Calu3 (cell line): ENCODE measurements at places on chromosomes 3 and 15.

GRCh38 chr15:74616996-74617395 is 1.4 kb downstream of the CLK3 start:
- H3K27ac ChIP-seq: peak overlapping the region; percentile 82
- peaks cover 64% of the 10 kb centered on the region for H3K36me3 ChIP-seq
- peaks cover 26% of the 10 kb centered on the region for H3K4me1 ChIP-seq
- H3K4me3 ChIP-seq: peak overlapping the region; percentile 86
- peaks cover 18% of the 10 kb centered on the region for H3K27me3 ChIP-seq

- no peak overlapping the region for H3K4me3 ChIP-seq
- DNase-seq: no peak
- H3K27ac ChIP-seq: no peak overlapping the region
- no peaks in the 10 kb centered on the region for H3K27me3 ChIP-seq
- H3K4me1 ChIP-seq: no peaks in the 10 kb centered on the region
These were observed 539.4 kb downstream of the GRM7 start for GRCh38 chr3:7400360-7400759.

DNA sequence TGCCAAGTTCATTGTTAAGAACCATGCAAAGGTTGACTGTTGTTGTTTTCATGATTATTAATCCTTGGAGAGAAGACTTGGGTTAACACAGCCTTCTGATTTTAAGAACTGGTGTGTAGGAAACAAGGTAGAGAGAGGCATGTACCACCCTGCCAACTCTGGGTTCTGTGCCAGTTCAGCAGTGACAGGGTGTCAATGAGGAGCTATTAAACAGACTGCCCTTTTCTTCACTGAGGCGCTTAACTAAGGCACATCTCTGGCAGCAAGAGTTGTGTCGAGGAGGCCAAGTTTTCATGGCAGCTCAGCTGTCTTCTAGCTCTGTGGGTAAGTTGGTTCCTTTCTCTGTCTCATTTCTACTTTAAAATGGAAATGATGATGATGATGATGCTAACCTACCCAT is 117.6 kb downstream of the FEZF2 start:
- no peak overlapping the region for H3K4me3 ChIP-seq
- H3K27me3 ChIP-seq: no peaks in the 10 kb centered on the region
- DNase-seq: no peak
- H3K27ac ChIP-seq: no peak overlapping the region

GRCh38 chr3:72271923-72272322 is 487.0 kb upstream of the PROK2 start:
- H3K27ac ChIP-seq: no peak overlapping the region
- H3K27me3 ChIP-seq: peaks cover 3% of the 10 kb centered on the region
- H3K4me3 ChIP-seq: no peak overlapping the region

GRCh38 chr15:77418966-77419835 is 703 bp downstream of the PEAK1 start:
- peaks cover 19% of the 10 kb centered on the region for H3K4me1 ChIP-seq
- DNase-seq: peak; percentile 59
- H3K27ac ChIP-seq: peak overlapping the region; percentile 95
- H3K36me3 ChIP-seq: peaks cover 39% of the 10 kb centered on the region
- H3K27me3 ChIP-seq: no peaks in the 10 kb centered on the region
